ENCODE measurements at places on chromosomes 16 and 17.

DNA sequence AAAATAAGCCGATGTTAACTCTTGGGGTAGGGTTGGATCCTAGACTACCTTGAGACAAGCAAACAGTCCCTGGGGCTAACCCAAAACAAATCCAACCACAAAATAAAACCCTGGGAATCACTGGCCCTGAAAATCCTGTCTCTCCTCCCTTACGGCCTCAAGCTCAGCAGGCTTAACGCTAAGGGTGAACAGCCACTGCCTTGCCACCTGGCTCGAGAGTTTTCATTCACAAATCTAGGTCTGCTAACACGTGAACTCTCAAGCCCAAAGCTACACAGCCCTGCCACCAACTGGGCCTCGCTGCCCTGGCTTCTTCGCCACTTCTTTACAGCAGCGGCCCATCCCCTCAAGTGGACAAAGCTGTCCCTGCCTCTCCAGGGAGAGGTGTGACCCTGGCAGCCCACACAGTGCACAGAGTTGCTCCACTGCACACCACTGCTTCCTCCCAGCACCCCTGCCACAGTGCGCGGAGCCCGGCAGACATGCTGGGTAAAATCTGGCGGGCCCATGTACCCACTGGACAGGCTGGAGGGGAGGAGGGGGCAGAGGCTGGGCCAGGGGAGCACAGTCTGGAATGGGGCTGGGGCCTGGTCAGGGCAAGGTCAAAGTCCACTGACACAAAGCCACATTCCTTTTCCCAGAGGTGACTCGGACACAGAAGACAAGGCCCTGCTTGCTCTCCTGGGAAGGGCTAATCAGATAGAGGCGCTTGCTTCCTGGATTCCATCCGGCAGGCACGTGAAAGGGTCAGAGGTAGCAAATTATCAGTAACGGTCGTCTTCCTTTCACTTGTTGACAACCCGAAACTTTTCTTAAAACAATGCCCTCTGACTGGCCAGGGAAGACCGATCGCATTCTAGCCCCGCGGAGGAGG, 996 bp downstream of the PCYT2 start:
- DNase-seq, result no peak

DNA sequence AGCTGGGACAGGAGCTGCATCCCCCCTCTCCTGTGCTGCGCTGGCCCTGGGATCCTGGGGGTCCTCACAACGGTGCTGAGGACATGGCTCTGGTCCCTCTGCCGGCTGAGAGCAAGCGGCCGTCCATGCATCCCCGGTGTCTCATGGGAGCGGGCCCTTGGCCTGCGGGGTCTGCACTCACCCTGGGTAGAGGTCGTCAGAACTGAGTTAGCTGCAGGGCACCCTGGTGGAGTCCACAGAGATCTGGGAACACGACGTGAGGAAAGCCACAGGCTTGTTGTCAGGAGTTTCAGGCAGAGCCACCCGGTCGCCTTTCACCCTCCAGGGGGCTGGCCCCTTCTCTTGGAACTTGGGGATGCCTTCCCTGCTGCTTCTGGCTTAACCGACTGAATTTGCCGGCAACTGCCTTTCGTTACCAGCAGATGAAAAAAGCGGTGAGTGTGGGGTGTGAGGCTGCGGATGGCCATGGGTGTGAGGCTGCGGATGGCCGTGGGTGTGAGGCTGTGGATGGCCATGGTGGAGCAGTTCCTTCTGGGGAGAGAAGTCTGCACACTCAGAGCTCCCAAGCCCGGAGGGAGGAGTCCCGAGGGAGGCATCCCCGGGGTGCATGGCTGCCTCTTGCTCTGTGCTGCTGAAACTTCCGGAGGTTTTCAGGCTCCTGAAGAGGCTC, 81.7 kb downstream of the LMF1 start:
- no peak for DNase-seq

GRCh38 chr17:82960419-82961271, 118.8 kb upstream of the METRNL start:
- DNase-seq, result no peak

- DNase-seq, result no peak
Measured at GRCh38 chr17:50475362-50475761, 3.3 kb upstream of the RSAD1 start.

- DNase-seq, result no peak
Measured at GRCh38 chr17:42579794-42580551, 2.4 kb upstream of the PSMC3IP start.

GRCh38 chr17:40038882-40039513, 15.2 kb downstream of the MED24 start:
- DNase-seq, result no peak

- DNase-seq, result no peak
Measured at GRCh38 chr16:67701420-67701819, 17.7 kb downstream of the GFOD2 start.

GRCh38 chr16:65494080-65494479, 372.2 kb upstream of the CDH11 start:
- DNase-seq, result no peak

GRCh38 chr17:38416840-38417209, 11.4 kb upstream of the ARHGAP23 start:
- DNase-seq, result no peak

DNA sequence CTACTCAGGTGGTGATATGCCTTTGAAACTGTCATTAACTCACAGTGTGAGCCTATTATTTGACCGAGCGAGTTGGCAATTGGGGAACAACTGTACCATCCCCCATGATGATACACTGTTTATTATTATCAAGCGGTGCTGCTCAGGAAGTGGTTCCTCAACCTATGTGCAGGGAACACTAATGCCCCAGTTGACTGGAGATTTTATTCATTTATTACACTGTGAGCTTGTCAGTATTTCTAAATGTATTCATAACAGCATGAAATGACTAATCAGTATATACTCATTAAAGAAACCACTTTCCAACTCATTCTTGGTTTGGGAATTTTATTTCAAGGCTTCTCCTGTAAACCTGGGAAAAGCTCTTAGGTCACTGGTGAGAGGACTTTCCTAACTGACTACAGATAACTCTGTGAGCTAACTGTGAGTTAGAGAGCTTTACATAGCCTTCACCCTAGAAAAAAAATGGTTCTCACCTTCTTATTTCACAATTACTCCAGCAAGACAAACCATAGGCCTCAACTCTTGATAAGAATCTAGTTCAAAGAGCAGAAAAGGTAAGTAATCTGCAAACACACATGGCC, 42.4 kb downstream of the NXPH3 start:
- no peak for DNase-seq

- DNase-seq, result no peak
Measured at GRCh38 chr16:63702981-63703590, 1418.8 kb downstream of the CDH11 start.

DNA sequence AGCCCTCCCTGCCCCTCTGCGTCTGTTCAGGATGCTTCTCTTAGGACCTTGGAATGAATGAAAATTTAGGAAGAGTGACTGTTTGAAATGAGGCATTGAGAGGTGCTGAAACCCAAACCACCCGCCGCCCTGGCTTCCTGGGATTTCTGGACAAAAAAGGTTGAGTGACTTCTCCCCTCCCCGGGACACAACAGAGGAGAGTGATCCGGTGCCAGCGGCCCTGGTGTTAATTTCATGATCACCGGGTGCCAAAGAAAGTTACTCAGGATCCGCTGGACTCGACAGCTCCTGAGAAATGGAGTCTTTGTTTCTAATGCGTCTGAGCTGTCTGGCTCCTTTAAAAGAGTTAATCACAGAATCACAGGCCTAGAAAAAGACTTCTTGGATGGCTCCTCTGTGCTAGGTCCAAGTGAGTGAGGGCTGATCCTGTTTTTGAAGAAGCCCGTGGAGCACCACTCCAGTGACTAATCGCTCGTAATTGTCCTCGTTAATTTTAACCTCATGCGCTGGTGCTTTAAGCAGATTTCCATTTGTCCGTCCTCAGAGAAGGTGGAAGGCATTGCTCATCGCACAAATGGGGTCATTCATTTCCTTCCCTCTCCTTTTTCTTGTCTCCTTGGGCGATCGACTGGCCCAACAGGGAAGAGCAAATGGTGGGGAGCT, 144.4 kb upstream of the ZFHX3 start:
- no peak for DNase-seq
